ENCODE measurements at places on chromosomes 7 and 10.

DNA sequence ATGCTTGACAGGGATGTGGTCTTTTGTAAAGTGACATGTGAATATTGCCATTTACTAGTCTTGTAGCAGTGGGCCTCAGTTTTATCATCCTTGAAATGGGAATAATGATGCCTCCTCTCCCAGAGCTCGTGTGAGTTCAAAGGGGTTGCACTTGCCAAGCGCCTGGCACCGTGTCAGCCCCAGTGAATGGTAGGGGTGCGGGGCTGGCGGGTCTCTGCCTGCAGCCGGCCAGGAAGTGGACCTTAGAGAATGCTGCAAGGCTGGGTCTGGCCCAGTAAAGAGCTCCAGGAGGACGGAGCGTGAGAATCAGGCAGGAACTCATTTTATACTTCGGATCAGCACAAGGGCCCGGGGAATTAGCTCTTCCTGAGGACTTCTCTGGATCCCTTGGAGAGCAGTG is 524.4 kb upstream of the FOXK1 start:
- DNase-seq: no peak

DNA sequence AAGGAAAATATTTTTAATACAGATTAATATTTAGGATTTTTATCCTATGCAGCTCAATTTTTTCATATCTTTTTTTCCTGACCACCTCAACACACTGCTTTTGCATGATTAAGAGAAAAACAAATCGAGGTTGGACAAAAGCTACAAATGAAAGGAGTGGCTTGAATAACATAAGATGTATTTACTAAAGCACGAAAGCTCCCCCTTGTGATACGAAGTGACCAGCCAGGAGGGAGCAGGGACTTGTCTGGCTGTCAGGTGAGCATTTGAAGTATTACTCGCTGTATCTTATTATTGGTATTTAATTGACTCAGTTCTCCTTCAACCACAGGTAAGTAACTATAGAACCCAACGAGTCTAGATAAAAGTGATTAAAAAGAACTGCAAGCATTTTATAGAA is 265.2 kb upstream of the PHF14 start:
- DNase-seq: no peak

DNA sequence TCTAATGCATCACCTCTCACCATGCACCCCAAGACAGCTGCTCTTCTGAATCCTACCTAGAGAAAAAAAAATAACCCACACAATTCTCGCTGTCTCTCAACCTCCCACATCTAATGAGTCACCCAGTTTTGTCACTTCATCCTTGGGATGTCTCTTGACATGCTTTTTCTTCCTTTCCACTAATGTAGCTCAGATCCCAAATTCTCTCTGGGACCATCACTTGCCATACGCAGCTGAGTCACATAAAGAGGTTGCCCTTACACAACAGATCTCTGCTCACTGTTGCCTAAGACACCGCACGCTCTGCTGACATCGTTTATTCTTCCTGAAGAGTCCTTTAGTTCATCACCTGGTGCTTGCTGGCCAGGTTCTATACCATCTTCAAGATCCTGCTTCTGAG is 606.0 kb upstream of the GALNT17 start:
- no peak for DNase-seq

DNA sequence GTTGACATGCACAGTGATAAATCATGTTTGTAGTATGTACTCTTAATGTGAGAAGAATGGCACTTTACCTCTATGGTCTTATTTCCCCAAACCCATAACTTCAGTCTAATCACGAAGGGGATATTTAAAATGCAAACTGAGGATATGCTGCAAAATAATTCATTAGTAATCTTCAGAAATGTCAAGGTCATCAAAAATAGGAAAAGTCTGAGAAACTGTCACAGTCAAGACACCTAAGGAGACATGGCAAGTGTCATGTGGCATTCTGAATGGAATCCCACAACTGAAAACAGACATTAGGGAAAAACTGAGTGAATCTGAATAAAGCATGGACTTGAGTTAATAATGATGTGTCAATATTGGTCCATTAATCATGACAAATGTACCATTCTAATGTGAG is 605.5 kb upstream of the ANKRD30A start:
- DNase-seq: no peak

DNA sequence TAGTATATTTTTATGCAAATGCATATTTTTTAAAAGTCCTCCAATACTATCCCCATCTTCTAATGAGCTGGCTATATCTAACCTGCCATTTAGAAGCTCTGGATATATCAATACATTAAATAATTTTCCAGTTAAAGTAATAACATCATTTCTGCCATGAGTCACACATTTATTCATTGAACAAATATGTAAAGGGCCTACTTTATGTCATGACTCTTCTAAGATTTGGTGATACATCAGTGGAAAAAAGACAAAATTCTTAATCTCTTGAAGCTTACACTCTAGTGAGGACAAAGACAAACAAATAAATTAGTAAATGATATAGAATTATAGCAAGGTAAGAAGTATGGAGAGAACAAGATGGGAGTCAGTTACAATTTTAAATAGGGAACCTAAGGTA is 716.8 kb upstream of the LRRTM3 start:
- no peak for DNase-seq

DNA sequence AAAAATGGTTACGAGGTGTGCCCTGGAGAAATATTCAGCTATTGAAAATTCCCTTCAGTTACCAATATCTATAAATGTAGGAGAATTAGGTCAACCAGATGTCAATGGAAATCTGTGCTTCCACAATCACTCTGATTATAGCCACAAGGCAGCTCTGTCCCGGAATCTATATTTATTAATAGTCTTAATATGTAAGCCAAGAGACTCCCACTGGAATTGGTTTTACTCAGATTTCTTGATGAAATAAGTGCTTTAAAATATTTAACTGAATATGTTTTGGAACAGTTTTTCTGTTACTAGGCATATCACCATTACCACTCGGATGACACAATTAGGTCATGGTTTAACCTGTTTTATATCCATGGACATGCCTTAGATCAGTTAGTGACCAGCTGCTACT is 169.6 kb downstream of the POM121L12 start:
- no peak for DNase-seq

DNA sequence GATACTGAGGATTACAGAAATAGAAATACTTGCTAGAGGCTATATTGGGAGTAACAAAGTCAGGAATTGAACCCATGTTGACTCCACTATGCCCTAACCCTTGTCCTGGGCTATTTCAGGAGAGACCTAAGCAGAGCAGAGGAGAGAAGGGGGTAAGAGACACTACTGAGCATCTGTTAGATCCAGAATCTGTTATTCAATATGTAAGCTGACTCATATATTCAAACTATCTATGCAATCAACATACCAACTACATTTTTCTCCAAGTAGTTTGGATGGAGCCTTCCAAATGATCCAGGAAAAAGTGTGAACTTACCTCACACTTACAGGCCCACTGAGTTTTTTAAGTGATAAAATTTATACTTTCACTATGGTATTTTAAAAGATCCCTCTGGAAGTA is 216.1 kb downstream of the IMMP2L start:
- no peak for DNase-seq

DNA sequence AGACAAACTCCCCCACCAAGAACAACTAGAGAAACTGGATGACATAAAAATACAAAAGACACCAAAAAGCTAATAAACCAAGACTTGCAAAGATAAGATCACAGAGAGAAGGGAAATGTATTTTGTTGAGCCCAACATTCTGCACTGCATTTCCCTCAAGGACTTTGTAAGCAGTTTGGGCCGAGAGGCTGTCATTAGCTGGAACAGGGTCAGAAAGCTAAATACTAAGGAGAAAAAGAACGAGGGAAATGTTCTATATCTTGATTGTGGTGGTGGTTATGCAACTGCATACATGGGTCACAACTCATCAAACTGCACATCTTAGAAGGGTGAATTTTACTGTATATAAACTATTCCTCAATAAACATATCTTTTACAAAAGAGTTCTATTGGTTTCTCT is 315.0 kb downstream of the IPMK start:
- no peak for DNase-seq

- DNase-seq: no peak
Observed at GRCh38 chr7:102252366-102252982, 34.2 kb upstream of the SH2B2 start.

DNA sequence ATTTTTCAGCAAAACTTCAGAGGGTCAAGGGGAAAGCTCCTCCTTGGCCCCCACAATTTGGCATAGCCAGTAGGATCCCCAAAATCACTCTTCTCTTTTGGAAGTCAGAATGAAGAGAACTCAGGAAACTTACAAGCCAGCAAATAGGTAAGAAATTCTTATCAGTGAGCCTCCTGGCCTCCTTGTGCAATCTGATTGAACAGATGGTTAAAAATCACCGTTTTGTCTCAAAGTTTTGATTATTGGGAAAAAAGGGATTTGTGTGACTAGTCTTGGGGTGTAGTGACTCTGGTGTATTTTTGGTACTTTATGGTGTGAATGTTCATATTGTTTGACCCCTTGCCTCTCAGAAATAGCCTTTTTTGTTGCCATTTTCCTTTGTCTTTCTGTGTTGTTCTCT is 56.2 kb downstream of the HTR7 start:
- DNase-seq: no peak

GRCh38 chr10:114499630-114500190 is 95.4 kb upstream of the AFAP1L2 start:
- DNase-seq: no peak

GRCh38 chr7:33248671-33249070 is 119.3 kb downstream of the BBS9 start:
- no peak for DNase-seq

DNA sequence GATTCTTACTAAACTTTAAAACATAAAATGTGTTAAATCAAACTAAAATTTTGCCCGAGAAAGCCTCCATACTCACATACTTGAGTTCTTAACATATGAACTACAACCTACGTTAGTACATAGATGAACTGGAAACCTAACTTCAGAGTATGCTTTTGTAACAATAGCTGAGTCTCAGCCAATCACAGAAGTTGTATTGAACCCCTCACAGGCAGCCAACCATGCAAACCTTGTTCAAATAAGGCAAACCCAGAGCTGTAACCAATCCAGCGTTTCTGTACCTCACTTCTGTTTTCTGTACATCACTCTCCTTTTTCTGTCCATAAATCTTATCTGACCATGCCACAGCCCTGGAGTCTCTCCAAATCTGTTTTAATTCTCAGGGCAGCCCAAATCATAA is 157.3 kb upstream of the COL1A2 start:
- no peak for DNase-seq

GRCh38 chr10:33214174-33214573 is 120.3 kb downstream of the NRP1 start:
- DNase-seq: no peak

DNA sequence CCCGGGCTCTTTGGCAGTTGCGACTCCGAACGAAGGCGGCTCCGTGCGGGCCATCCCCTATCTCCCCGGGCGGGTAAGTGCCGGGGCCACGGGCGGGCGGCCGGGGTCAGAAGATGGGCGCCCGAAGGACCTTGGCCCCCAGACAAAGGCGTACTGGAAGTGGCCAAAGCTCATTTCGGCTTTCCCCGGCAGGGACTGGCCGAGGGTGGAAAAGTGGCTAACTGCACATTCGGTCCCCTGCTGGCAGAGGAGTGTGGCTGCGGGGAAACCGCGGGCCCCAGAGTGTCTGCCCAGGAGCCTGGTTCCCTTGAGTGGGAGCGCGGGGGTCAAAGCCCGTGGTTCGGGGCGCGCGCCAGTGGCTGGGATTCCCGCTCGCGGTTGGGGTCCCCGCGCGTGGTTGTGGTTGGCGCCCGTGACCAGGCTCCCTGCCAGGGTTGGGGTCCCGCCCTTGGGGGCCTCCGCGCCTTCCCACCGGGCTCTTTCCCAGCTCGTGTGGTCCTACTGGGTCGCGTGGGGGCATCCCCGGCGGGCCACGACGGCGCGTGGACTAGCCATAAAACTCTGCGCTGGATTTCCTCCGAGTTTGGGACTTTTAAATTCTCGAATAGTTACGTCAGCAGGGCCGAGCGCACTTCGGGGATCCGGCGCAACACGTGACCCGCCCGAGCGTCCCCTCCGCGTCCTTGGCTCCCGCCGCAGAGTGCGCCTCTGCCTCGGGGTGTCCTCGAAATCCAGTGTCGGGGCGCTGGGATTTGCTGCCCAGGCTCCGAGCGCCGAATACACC is 124.4 kb downstream of the TACC2 start:
- no peak for DNase-seq

DNA sequence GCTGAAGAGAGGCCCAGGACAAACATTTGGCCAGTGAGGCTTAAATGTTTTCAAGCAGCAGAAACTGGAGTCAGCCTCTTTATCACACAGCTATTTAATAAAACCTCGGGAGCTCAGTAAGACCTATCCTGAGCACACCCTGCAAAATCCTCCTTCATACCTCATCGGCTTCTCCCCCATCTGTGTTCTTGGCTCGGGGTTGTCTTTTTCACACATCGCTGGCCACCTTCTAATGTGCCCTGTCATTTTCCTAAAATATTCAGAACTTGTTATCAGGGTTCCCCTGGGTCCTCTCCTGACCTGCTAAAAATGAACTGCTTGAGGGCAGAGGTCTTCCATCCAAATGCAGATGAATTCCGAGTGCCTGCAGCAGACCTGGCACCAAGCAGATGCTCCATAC is 310.3 kb upstream of the AKR1E2 start:
- DNase-seq: no peak

GRCh38 chr10:84540617-84541288 is 212.4 kb downstream of the CCSER2 start:
- DNase-seq: no peak

- no peak for DNase-seq
Observed at GRCh38 chr7:14934839-14935238, 32.3 kb upstream of the DGKB start.

- DNase-seq: peak; percentile 18
Observed at GRCh38 chr7:82729172-82730030, 285.8 kb upstream of the CACNA2D1 start.

- no peak for DNase-seq
Observed at GRCh38 chr10:6115411-6115810, 26.6 kb downstream of the RBM17 start.

- DNase-seq: no peak
Observed at GRCh38 chr10:59553162-59553900, 156.3 kb downstream of the SLC16A9 start.

DNA sequence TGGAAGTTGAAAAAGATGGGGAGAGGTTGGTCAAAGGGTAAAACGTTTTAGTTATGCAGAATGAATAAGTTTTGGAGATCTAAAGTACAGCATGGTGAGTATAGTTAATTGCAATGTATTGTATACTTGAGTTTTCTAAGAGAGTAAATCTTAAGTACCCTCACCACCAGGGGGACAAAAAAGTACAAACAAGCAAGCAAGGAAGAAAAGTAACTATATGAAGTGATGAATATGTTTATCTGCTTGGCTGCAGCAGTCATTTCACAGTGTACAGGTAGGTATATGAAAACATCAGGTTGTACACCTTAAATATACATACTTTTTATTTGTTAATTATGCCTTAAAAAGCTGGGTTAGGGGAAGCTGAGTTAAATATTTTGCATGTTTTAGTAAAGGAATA is 157.3 kb downstream of the PCLO start:
- no peak for DNase-seq

- no peak for DNase-seq
Observed at GRCh38 chr10:44253769-44254462, 131.0 kb downstream of the CXCL12 start.

- DNase-seq: no peak
Observed at GRCh38 chr7:103679151-103680132, 233.4 kb upstream of the SLC26A5 start.

GRCh38 chr7:127620406-127621233 is 2.7 kb upstream of the PAX4 start:
- no peak for DNase-seq

GRCh38 chr10:7480742-7481367 is 70.0 kb upstream of the SFMBT2 start:
- DNase-seq: no peak
